Stimulated activated CD8-positive, alpha-beta memory T cell treated with anti-CD3 and anti-CD28 coated beads, Interleukin-7, amount 100 ng/mL, for 1 hour (primary cell): ENCODE measurements at places on chromosomes 7 and 10.

DNA sequence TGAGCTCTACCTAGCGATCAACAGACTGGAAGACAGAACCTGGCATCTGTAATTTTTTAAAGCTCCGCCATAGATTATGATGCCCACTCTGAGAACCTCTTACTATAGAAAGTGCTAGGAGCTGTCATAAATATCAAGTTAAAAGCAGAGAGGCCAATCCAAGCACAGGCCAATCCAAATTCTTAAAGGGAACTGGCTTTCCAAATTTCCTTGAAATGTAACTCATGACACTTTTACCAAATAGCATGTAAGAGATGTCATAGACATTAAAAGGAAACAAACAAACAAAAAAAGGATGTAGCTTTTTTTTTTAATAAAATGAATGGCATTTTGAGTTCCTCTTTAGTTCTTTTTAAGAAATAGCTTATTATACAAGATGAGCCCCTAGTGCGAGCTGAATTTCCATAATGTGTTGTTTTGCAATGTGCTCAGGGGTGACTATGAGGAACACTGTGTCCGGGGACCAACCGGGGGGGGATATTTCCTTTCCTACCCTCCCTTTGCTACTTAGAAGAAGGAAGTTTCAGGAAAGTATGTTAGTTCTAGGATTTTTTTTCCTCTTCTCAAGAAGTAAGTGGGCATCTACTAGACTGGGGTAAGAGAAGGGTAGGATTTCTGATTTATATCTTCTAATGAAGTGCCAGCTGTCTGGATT is 23.7 kb upstream of the MRC1 start:
- DNase-seq = no peak

DNA sequence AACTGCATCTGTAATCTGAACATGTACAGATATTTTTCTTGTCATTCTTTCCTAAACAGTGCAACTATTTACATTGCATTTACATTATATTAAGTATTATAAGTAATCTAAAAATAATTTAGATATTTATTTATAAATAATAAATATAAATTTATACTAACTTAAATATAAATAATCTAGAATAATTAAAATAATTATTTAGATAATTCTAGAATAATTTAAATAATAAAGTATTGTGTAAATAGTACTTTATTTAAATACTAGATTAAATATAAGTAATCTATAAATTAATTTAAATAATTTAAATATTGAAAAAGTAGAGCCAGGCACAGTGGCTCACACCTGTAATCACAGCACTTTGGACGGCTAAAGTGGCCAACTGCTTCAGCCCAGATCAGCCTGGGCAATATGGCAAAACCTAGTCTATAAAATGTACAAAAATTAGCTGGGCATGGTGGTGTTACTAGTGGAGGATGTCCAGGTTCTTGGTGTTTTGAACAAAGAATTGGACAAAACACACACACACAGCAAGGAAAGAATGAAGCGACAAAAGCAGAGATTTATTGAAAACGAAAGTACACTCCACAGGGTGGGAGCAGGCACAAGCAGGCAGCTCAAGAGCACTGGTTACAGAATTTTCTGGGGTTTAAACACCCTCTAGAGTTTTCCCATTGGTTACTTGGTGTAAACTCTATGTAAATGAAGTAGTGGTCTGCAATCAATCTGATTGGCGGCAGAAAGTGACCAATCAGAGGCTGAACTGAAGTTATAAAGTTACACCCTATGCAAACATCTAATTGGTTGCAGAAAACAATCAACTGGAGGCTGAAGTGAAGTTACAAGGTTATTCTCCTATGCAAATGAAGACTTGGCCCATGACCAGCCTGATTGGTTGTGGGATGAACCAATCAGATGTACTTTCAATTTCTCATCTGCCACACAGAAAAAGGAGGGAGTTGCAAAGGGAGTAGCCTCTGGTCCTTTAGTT is 100.2 kb upstream of the SP4 start:
- no peak for DNase-seq

- no peak for DNase-seq
Observed at GRCh38 chr10:133166828-133167692, 7.0 kb downstream of the KNDC1 start.

GRCh38 chr10:123788981-123789380 is 102.6 kb downstream of the CPXM2 start:
- no peak for DNase-seq

DNA sequence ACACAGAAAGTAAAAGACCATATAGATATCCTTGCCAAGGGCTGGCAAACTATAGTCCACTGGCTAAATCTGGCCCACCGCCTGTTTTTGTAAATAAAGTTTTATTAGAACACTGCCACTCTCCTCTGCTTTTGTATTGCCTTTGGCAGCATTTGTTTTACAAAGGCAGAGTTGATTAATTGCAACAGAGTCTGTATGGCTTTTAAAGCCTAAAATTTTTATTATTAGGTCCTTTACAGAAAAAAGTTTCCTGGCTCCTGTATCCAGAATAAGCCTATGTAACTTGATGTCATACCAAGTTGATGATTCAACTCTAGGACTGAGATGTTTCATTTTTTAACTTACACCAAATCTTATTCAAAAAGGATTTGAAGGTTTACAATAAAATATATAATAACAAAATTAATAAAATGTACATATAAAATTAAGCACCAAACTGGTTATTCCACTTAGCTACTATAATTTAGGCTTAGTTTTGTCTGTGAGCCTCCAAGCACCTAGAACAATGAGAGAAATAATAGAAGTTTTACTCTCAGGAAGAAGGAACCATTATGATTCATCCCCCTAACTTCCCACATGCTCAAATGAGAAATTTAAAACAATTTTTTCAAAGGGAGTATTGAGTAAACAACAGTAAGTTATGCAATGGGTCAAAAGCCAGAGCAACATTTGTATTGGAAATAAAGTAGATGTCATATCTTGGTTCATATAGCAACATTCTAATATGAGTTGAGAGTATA is 31.9 kb downstream of the CPED1 start:
- no peak for DNase-seq

DNA sequence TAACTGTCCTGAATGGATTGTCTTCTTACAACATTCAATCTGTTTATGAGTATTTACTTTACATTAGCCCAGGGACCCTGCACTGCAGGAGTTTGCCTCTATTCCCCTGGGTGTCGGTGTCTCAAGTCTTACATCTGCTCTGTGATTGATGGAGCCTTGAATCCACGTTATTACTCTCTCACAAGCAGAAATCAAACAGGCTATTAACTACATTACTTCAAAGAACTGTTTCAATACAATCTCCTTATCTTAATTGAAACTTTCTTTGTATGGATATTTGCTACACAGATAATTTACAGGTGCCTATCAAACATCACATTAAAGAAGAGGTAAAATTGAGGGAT is 3.1 kb upstream of the ARID5B start:
- DNase-seq = no peak

DNA sequence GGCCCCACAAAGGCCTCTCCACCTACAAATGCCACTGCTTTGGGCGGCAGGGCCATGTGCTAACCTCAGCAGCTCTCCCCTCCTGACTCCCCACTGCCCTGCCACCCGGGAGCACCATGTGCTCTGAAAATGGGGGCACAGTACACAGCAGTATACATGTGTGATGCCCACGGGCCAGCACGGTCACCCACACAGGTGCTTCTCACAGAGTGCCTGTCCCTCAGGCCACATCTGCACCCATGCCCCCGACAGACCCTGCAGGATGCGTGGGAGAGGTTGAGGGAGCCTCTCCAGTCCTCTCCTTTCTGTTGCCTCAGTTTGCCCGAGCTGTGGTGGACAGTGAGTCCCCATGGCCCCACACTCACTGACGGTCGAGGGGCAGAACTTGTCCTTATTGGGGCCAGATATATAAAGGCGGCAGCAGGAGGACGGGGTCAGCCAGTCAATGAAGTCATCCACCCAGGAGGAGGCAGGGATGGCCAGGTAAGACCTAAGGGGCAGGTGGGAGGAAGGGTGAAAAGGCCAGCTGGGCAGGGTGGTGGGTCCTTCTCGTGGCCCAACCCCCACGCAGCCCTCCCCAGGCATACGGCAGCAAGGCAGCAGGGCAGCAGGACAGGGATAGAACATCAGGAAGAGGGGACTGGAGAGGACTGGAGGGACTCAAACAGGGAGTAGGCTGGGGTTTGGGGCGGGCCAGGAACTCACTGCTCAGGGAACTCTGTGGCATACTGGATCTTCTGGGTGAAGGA is 19.6 kb downstream of the NPC1L1 start:
- no peak for DNase-seq

DNA sequence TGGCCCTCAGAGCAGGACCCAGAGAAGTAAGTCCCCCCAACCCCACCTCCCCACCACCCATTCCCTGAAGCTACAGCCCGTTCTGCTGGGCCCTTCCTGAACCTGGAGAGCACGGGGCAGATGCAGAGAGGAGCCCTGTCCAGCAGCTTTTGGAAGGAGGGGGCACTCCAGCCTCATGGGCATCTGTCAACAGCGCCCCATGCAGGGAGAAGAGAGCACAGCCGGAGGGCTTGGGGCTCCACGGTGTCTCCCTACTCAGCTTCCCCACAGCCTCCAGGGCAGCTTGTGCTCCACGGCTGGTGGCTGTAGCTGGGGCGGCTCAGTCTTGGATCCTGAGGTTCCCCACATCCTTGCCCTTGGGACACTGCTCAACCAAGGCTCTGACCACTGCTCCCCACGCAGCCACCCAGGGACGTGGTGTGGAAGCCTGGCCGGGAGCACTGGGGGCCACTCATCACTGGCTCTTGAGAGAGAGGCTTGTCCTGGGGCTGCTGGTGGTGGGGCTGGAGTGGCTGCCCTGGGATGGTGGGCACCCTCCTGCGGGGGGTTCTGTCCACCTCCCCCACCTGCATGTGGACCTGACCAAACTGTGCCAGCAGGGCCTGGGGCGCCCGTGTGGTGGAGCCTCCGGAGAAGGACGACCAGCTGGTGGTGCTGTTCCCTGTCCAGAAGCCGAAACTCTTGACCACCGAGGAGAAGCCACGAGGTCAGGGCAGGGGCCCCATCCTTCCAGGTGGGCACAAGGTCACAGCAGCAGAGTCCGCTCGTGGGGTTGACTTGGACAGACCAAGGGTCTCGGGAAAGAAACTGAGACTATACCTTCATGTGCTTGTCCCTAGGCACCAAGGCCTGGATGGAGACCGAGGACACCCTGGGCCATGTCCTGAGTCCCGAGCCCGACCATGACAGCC is 4.5 kb downstream of the PRAP1 start:
- no peak for DNase-seq

DNA sequence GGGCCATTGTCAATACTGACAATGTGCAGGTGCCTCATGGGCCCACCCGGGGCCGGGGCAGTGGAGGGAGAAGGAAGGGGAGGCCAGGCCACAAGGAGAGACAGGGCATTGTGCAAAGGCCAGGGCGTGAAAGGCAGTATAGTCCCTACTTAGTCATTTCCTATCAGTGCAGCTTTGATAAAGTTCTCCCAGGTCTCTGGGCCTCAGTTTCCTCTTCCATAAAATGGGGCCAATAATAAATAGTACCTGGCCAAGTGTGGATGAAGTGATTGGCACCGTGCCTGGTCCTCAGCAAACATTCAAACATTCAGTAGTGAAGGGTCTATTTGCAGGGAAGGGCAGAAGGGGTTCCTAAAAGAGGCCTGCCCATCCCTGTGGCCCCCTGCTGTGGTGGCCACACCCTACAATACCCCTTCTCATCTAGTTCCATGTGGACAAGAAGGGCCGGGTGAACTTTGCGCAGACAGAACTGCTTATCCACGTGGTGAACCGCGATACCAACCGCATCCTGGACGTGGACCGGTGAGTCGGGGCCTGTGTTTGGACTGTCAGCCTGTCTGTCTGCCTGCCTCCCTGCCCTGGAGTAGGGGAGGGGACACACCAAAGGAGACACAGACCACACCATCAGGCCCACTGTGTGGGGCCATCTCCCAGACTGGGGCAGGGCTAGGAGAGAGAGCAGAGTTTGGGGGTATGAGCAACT is 36.9 kb upstream of the VSIR start:
- no peak for DNase-seq

DNA sequence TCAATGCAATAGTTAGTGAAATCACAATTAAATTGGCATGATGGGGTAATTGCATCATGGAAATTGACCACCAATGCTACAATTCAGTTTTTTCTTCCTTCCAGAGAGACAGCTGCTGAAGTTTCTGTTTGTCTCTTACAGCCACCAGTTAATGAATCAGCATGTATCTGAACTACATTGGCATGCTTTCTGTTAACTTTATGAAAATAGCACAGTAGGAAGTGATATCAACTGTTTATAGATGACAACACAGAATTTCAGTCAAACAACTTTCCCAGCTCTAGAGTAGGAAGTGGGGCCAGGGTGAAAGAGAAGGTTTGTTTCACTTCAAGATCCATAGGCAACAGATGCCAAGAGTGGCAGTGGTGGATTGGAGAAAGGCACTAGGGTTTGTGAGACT is 339.6 kb upstream of the VWC2 start:
- no peak for DNase-seq

GRCh38 chr10:99345350-99345749 is 16.2 kb downstream of the CNNM1 start:
- DNase-seq = no peak

GRCh38 chr10:88528806-88529570 is 54.1 kb downstream of the RNLS start:
- no peak for DNase-seq

GRCh38 chr10:8975535-8975934 is 921.0 kb downstream of the GATA3 start:
- DNase-seq = no peak

DNA sequence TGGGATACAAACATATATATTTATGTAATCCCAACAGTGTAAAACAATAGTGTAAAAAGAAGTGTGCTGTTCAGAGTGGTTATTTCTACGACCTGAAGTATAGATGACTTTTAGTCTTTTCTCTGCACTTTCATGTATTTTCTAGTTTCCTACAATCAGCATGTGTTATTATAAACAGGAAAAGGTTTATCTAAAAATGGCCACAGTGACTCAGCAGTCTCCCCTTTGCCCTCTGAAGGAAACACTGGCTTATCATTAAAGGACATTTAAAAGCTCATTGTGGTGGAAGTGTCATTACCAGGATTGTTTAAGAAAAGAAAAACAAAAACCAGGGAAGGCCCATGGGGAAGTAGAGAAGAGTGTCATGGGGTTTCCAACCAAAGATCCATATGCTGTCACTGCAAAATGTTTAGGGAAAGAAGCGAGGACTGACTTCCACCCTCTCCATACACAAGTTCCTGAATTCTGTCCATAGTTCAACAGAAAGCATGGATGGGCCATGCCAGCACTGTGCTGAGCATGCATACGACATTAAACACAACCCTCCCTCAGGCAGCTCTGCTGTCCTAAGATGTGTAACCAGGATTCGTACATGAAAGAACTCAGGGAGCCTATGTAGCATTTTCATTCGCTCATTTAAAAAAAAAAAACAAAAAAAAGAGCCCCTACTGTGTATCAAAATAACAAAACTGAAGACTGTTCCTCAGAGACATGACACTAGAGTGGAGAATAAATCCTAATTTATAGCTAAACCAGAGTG is 10.2 kb downstream of the CYREN start:
- no peak for DNase-seq
